Central memory CD8-positive, alpha-beta T cell (primary cell): ENCODE measurements at places on chromosomes 11 and 22.

- DNase-seq, result no peak
- no peak overlapping the region for H3K4me3 ChIP-seq
- no peak overlapping the region for H3K27ac ChIP-seq
- no peaks in the 10 kb centered on the region for H3K4me1 ChIP-seq
- peaks cover 23% of the 10 kb centered on the region for H3K27me3 ChIP-seq
- no peaks in the 10 kb centered on the region for H3K36me3 ChIP-seq
These were observed 11.1 kb downstream of the MS4A8 start for GRCh38 chr11:60710482-60710881.

- no peaks in the 10 kb centered on the region for H3K4me1 ChIP-seq
- peaks cover 29% of the 10 kb centered on the region for H3K27me3 ChIP-seq
- no peak for DNase-seq
These were observed 34.1 kb downstream of the CHRDL2 start for GRCh38 chr11:74696939-74697675.

GRCh38 chr22:31241200-31241599 lies 29.1 kb downstream of the LIMK2 start:
- peaks cover 17% of the 10 kb centered on the region for H3K4me1 ChIP-seq
- no peaks in the 10 kb centered on the region for H3K27me3 ChIP-seq
- no peak overlapping the region for H3K4me3 ChIP-seq
- H3K27ac ChIP-seq, result no peak overlapping the region
- peaks cover 8% of the 10 kb centered on the region for H3K36me3 ChIP-seq

GRCh38 chr11:115930886-115931547 lies 426.8 kb upstream of the CADM1 start:
- no peaks in the 10 kb centered on the region for H3K27me3 ChIP-seq
- no peaks in the 10 kb centered on the region for H3K4me1 ChIP-seq
- no peak overlapping the region for H3K27ac ChIP-seq
- peaks cover 1% of the 10 kb centered on the region for H3K36me3 ChIP-seq

DNA sequence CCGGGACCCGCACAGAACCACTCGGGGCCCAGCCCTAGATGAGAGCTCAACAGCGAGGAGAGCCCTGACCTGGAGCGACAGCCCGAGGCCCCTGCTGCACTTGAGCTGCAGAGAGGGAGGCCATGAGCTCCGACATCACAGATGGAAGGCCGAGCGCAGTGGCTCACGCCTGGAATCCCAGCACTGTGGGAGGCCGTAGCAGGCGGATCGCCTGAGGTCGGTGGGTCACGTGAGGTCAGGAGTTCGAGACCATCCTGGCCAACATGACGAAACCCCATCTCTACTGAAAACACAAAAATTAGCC lies 13.8 kb upstream of the BRSK2 start:
- H3K27ac ChIP-seq, result no peak overlapping the region
- H3K4me3 ChIP-seq, result no peak overlapping the region
- no peaks in the 10 kb centered on the region for H3K27me3 ChIP-seq
- H3K4me1 ChIP-seq, result no peaks in the 10 kb centered on the region
- DNase-seq, result no peak

DNA sequence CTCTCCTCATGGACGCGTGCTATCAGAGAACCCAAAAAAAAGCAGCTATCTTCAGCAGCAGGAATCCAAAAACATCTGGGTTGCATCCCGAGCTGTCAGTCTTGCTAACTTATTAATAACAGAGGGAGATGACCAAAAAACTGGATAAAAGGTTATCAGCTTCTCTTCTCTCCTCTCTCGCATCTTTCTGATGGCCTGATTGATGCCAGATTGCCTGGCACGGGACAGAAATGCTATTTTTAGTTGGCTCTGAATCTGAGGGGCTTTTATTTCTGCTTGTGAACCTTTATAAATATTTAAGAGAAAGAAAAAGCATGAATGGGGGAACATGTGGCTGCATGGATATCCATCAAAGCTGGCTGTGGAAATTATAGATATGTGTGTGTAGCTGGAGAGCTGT lies 230.3 kb downstream of the ETS1 start:
- H3K4me3 ChIP-seq, result no peak overlapping the region
- H3K36me3 ChIP-seq, result no peaks in the 10 kb centered on the region
- peaks cover 17% of the 10 kb centered on the region for H3K4me1 ChIP-seq
- no peaks in the 10 kb centered on the region for H3K27me3 ChIP-seq

- no peak for DNase-seq
- no peaks in the 10 kb centered on the region for H3K36me3 ChIP-seq
- no peaks in the 10 kb centered on the region for H3K4me1 ChIP-seq
- H3K27ac ChIP-seq, result no peak overlapping the region
- H3K27me3 ChIP-seq, result peaks cover 3% of the 10 kb centered on the region
These were observed 50.8 kb upstream of the CCDC90B start for GRCh38 chr11:83336993-83337392.

DNA sequence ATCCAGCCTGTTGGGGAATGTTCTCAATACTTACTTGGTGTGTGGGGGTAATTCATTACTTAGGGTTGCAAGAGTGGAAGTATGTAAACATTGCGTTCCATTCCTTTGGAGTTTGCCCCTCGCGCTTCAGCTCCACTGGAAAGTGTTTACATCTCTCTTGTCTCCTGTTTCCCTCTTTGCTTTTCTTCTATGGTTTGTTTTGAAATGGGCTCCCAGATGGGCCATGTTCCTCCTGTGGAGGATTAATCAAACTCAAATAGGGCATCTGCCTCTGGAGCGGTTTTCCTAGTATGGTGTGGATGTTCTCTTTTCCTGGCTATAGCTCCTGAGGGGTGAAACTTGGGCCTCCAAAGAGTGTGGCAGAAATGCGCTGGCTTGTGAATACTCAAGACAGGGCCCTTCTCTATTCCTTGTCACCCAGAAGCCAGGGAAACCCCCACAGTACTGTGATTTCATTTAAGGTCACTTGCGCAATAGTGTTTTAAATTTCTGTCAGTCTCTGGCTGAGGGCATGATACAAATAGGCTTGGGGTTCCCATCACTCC lies 51.9 kb downstream of the CD44 start:
- peak overlapping the region; percentile 81 for H3K27ac ChIP-seq
- peaks cover 90% of the 10 kb centered on the region for H3K36me3 ChIP-seq
- DNase-seq, result no peak
- peaks cover 62% of the 10 kb centered on the region for H3K4me1 ChIP-seq

DNA sequence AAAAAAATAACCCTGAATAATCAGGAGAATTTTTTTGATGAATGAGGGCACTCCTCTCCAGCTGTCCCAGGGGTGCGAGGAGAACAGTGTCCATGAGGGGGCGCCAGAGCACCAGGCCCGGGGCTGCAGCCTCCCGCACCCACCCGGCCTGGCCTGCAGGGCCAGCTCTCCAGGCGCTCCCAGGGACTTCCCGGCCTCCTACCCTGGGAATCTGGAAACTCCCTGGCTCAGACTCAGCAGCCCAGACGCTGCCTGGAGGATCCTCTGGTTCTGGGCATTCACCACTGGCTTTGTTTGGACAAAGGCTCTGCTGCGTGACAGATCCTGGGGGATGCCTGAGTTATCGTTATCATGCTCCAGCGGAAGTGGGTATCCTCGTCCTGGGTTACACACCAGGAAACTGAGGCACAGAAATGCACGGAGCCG lies 31.0 kb downstream of the MCM5 start:
- H3K4me1 ChIP-seq, result no peaks in the 10 kb centered on the region
- H3K4me3 ChIP-seq, result no peak overlapping the region
- H3K27me3 ChIP-seq, result no peaks in the 10 kb centered on the region

DNA sequence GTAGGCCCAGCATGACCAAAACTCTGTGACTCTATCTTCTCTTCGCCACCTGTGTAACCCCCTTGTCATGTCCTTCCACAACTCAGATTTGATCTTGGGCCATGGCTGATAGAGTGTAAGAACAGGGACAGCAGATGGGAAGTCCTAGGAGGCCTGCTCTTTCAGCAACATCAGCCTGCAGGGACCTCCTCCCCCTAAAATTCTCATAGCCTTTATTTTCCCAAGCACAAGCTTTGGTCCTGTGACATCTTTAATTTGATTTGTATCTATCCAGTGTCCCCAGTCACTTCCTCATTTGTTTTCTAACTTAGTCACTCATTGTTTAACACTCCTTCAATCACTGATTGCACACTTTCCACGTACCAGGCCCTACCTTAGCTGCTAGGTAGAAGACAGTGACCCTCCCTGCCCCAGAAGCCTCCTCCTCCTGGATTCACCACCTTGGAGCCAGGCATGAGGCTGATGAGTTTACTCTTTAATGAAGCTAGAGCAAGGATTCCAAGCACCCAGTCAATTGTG lies 5.3 kb downstream of the UBQLN3 start:
- no peaks in the 10 kb centered on the region for H3K4me1 ChIP-seq
- no peaks in the 10 kb centered on the region for H3K36me3 ChIP-seq
- peaks cover 23% of the 10 kb centered on the region for H3K27me3 ChIP-seq
- no peak overlapping the region for H3K27ac ChIP-seq
- DNase-seq, result no peak
- no peak overlapping the region for H3K4me3 ChIP-seq

DNA sequence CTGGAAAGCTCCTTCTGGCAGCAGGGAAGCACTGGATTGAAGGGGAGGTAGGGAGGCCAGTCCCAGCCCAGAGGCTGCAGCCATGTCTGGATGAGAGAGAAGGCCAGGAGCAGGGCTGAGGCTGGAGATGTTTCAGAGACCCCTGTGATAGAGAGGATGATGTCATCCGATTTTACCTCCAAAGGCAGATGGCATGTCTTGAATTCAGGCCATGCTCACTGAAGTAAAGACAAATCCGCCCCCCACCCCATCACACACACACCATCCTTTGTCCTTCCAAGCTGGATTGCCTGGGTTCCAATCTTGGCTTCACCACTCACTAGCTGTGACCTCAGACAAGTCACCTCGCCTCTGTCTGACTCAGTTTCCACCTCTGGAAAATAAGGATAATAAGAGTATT lies 47.2 kb downstream of the TP53I11 start:
- H3K27ac ChIP-seq, result no peak overlapping the region
- H3K36me3 ChIP-seq, result peaks cover 2% of the 10 kb centered on the region
- no peaks in the 10 kb centered on the region for H3K4me1 ChIP-seq
- no peaks in the 10 kb centered on the region for H3K27me3 ChIP-seq
- no peak overlapping the region for H3K4me3 ChIP-seq

DNA sequence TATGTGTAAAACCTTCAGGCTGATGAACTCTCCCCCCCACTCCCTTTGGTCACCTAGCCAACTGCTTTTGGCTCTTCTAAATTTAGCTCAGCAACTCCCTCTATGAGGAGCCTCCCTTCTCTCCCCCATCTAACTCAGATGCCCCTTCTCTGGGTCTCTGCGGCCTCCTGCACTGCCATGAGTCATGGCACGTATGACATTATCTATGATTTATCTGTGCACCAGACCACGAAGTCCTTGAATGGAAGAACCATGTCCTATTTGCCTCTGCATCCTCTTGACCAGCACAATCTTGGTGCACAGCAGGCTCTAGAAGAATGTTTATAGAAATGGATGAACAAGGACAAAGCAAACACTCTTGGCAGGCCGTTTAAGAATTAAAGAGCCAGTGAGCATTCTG lies 46.0 kb downstream of the RPL27A start:
- DNase-seq, result no peak
- H3K4me1 ChIP-seq, result no peaks in the 10 kb centered on the region
- no peaks in the 10 kb centered on the region for H3K36me3 ChIP-seq
- peaks cover 19% of the 10 kb centered on the region for H3K27me3 ChIP-seq
- H3K4me3 ChIP-seq, result no peak overlapping the region
- no peak overlapping the region for H3K27ac ChIP-seq

DNA sequence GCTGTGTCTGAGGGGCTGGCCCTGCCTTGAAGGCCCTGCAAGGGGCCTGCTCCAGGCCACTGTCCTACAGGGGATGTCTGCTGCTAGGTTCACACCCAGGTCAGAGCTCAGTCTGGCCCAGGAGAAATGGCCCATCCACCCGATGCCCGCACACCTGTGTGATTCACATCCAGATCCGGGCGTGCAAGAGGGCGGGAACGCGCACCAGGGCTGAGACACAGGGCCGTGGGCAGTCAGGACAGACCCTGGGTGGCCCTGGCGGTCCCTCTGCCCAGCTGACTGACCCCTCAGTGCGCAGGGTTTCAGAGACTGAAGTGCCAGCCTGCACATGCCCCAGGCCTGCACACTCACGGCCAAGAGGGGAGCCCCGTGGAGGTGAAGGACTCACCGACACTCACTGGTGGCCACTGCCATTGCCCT lies 7.4 kb downstream of the TOLLIP start:
- H3K27ac ChIP-seq, result no peak overlapping the region
- no peaks in the 10 kb centered on the region for H3K27me3 ChIP-seq
- no peak for DNase-seq

DNA sequence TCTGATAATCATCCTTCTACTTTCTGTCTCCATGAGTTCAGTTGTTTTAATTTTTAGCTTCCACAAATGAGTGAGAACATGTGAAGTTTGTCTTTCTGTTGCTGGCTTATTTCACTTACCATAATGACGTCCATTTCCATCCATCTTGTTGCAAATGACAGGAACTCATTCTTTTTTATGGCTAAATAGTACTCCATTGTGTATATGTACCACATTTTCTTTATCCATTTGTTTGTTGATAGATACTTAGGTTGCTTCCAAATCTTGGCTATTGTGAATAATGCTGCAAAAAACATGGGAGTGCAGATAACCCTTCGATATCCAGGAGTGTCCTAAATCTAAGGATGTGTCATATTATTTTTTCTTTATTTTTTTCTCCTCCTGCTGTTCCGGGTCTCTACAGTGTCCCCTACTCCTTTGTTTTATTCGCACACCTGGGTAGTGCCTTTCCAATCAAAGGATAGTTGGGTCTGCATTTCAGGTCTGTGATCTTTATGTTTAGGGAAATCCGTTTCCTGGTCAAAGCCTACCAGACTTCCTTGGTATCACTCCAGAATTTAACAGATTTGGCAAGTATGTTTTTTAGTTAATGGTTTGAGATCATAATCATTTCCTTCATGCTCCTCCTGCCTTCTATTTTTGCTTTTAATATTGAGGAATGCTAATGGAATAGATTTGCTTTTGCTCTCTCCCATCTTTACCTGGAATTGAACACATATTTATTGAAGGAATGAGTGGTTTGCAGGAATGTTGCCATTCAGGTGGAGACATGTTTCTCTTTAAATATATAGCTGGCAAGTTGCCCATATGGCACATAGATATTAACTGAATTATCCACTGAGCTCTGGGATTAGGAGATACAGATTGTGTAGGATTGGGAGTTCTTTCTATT lies 53.7 kb downstream of the ARHGEF12 start:
- no peak overlapping the region for H3K4me3 ChIP-seq
- peaks cover 41% of the 10 kb centered on the region for H3K27me3 ChIP-seq
- no peak for DNase-seq

DNA sequence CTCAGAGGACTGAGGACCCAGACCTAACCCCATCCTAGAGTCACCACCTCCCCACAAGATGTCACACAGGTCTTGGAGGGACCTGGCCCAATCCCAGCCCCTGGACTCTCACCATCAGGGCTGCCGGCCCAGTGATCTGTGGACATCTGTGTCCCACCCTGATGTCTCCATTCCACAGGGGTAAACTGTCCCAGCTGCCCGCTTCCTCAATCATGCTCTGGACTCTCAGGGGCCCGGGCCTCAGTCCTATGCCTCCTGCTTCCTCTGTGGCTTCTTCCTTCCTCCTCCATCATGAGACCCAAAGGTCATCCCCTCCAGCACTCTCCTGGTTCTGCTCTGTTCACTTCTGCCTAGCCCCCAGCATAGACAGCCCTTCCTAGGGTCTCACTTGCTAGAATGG lies 32.2 kb downstream of the ARAP1 start:
- peak overlapping the region; percentile 83 for H3K4me3 ChIP-seq
- no peaks in the 10 kb centered on the region for H3K27me3 ChIP-seq
- DNase-seq, result no peak
- H3K27ac ChIP-seq, result peak overlapping the region; percentile 94
- H3K36me3 ChIP-seq, result peaks cover 31% of the 10 kb centered on the region
- H3K4me1 ChIP-seq, result peaks cover 74% of the 10 kb centered on the region

GRCh38 chr22:25630447-25630846 lies 66.0 kb downstream of the GRK3 start:
- H3K4me3 ChIP-seq, result no peak overlapping the region
- peaks cover 14% of the 10 kb centered on the region for H3K27me3 ChIP-seq
- H3K27ac ChIP-seq, result no peak overlapping the region
- no peak for DNase-seq
- no peaks in the 10 kb centered on the region for H3K4me1 ChIP-seq

GRCh38 chr11:113082341-113082955 lies 121.2 kb downstream of the NCAM1 start:
- no peak overlapping the region for H3K4me3 ChIP-seq
- DNase-seq, result no peak
- no peaks in the 10 kb centered on the region for H3K4me1 ChIP-seq
- no peaks in the 10 kb centered on the region for H3K36me3 ChIP-seq
